H1 (cell line): ENCODE measurements at places on chromosomes 1 and 21.

DNA sequence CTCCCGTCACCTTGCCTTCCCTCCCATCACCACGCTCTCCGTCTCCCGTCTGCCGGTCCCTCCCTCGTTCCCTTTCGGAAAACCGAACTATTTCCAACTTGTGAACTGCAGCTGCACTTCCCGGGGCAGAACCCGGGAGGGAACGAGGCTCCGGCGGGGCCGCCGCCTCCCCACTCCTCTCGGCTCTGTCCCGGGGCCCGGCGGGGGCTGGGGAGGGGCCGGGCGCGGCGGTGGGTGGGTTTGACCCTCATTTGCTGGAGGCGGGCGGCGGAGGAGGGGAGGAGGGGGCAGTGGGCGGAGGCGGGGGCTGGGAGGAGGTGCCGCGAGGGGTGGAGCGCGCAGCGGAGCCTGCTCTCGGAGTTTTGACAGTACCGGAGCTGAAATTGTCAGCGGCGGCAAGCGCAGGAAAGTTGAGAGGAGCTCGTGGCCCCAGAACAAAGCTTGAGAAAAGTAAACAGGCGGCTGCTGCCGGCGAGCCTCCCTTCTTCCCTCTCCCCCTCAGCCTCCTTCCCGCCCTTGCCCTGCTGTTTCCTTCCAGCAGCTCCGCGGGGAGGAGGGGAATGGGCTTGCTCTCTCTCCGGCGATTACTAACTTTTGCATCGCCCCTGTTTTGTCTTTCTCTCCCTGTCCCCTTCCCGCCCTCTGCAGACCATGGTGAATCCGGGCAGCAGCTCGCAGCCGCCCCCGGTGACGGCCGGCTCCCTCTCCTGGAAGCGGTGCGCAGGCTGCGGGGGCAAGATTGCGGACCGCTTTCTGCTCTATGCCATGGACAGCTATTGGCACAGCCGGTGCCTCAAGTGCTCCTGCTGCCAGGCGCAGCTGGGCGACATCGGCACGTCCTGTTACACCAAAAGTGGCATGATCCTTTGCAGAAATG is 2.9 kb downstream of the LMO4 start:
- peak; percentile 77 for DNase-seq

DNA sequence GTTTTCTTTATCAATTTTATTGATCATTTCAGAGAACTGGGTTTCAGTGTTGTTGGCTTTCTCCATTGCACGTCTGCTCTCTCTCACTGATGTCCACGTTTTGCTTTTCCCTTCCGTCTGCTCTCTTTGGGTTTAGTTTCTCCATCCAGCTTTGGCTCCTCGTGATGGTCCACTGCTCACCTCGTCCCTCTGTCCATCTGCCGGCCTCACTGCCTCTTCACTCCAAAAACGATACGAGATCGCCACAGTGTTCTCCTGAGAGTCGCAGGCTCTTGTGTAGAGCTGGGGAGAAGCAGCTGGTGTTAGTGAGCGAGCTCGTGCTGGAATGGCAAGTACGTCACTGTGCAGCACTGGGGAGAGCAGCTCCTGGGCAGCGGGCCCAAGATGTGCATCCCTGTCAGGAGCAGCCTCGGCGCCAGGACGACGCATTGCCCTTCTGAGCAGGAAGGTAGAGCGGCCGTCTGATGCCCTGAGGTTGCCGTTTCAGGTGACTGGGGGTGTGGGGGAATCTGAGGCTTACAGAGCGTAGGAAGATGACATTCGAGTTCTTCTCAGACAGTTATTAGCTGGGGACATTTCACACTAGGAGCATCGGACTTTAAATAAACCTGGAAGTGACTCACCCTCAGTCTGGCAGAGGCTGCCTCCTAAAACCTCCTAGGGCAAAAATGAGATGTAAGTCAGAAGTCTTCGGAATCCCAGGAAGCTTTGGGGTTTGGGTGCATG is 31.4 kb upstream of the PCBP3 start:
- DNase-seq, result no peak

DNA sequence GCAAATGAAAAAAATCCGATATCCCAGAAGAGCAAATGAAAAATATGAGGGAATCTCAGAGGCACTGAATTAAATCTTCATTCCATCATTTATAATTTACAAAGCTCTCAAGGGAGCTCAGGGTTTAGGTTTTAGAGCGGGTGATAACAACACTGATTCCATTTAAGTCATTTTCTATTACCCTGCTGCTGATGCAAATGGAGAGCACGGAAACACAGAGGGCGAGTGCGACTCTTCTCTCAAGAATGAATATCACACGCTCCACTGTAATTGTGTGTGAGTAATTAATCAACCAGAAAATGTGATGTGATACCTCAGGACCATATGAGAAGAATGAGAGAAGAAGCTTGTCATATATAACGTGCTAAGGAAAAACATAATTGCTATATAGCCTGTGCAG is 22.7 kb downstream of the CHML start:
- DNase-seq, result no peak

DNA sequence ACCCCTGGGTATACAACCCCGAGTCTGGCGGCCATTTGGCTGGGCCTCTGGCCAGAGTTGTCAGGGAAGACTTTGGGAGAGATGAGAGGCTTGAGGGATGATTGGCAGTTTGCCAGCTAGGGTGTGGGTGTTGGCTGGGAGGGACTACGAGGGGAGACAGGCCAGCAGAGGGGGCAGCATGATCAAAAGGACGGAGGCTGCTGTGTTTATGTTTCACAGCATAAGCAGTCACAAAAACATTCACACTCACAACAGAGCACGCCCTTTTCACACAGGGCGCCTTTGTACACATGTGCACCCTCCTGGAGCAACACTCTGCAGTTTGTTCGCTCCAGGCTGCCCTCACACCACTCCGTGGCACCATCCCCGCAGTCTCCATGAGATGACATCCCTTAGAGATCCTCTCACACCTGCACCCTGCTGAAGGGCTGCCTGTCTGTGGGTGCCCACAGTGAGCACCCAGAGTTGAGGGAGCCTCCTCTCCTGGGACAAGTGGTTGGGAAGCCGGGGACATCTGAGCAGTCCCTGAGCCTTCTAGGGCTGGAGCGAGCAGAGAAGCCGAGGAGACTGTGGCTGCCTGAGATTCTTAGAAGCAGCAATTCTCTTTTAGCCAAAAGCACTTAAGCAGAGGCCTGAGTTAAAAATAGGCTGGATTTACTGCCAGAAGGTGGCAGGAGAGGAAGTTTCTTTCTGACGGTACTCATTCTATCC is 15.4 kb downstream of the EFNA3 start:
- DNase-seq, result no peak

GRCh38 chr1:92509619-92510018 is 22.9 kb upstream of the GFI1 start:
- DNase-seq, result no peak

DNA sequence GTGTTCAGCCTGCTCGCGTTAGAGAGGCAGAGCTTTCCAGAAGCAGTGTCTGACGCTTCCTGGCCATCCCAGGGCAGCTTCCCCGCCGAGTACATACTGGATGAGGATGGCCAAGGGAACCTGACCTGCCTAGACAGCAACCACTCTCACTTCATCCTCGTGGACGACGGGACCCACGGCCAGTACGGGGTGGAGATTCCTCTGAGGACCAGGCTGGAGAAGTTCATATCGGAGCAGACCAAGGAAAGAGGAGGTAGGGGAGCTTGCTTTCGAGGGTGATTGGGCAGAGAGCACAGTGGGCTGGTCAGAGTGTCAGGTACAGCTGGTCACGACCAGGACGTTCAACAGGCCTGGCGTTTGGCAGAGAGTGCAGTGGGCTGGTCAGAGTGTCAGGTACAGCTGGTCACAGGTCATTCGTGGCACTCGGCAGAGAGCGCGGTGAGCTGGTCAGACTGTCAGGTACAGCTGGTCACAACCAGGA is 22.4 kb downstream of the TRPM2 start:
- no peak for DNase-seq

GRCh38 chr1:108590441-108590840 is 30.5 kb downstream of the EEIG2 start:
- DNase-seq, result no peak

- DNase-seq, result no peak
Measured at GRCh38 chr1:211415700-211416099, 76.3 kb downstream of the RD3 start.

- DNase-seq, result no peak
Measured at GRCh38 chr1:8078176-8078671, 52.1 kb upstream of the ERRFI1 start.

- DNase-seq, result no peak
Measured at GRCh38 chr1:244050835-244051444, at the start of gene ZBTB18. Gene ZBTB18, plus strand, starts transcription at chr1:244051283. Its CDS starts 149 bp downstream, at chr1:244051432.

GRCh38 chr1:23799570-23800399 is 769 bp downstream of the GALE start:
- DNase-seq, result peak; percentile 68

- DNase-seq, result no peak
Measured at GRCh38 chr21:31514598-31514997, 144.9 kb upstream of the SOD1 start.

GRCh38 chr1:212637902-212638301 is 29.3 kb downstream of the ATF3 start:
- DNase-seq, result no peak

GRCh38 chr1:83596331-83596730 is 402.6 kb downstream of the TTLL7 start:
- DNase-seq, result no peak

- no peak for DNase-seq
Measured at GRCh38 chr1:1021010-1021919, 1.3 kb downstream of the AGRN start.

DNA sequence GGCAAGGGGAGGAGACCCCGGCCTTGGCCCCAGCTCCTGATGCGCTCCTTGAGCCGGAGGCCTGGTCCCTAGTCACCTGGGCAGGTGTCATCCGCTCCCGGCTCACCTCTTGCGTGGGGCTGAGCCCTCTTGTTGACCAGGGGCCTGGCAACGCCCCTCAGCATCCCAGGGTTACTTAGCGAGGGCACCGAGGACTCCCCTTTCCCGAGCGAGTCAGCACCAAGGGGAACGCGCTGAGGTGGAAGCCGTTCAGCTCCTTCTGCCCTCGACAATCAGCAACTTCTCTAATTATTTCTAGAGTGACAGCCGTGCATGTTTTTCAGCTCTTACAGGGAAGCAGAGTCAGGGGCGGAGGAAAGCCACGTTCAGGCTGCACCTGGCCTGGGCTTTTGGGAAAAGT is 522 bp downstream of the SLC45A1 start:
- DNase-seq, result no peak
